ENCODE measurements at places on chromosomes 3 and 15.

DNA sequence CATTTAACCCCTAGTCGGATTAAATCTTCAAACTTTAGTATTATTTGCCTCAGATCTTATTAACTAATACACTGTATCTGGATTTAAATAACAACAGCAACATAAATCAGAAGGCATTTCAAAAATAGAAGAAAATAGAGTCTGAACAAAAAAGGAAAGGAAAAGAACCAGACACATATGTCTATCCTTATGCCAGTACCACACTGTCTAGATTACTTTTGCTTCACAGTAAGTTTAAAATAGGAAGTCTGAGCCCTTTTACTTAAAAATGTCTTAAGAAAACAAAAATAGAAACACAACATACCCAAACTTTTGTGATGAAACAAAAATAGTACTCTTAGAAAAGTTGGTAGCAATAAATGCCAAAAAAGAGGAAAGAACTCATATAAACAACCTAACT, 1615.8 kb downstream of the SI start:
- DNase-seq = no peak

- DNase-seq = no peak
These were observed 44.2 kb upstream of the IGDCC4 start for GRCh38 chr15:65466901-65467300.

GRCh38 chr3:161393803-161394202, 22.5 kb upstream of the SPTSSB start:
- DNase-seq = no peak

GRCh38 chr3:61926923-61927322, 365.6 kb downstream of the PTPRG start:
- DNase-seq = no peak

DNA sequence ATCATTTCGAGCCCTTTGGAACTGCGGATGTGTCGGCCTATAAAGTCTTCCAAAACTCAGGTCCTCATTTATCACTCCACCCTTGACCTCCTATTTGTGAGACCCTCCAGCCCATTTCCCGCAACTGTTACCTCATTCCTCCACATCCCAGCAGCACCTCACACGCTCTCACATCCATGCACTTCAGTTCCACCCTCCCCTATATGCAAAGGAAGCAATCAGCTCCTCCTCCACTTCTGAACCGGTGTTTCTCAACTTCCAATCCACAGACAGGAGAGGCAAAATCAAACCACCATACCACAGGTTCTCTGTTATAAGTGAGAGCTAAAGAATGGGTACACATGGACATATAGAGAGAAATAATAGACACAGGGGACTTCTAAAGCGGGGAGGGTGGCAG, 36.7 kb upstream of the MECOM start:
- DNase-seq = no peak

DNA sequence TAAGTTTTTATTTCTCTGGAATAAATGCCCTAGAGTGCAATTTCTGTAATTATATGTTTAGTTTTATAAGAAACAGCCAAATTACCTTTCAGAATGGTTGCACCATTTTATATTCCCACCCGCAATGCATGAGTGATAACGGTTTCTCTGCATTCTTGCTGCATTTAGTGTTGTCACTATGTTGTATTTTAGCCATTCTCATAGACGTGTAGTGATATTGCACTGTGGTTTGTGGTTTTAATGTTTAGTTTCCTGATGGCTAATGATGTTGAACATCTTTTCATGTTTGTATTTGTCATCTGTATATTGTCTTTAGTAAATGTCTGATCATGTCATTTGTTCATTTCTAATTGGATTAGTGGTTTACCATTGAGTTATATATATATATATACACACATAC, 73.0 kb upstream of the GOLIM4 start:
- DNase-seq = no peak

Data from hematopoietic multipotent progenitor cell treated with erythropoietin and hydrocortisone succinate and interleukin-3 and kit ligand, for 8 days (in vitro differentiated cells).